RCC 7860 (cell line): ENCODE measurements at places on chromosomes 1 and 21.

DNA sequence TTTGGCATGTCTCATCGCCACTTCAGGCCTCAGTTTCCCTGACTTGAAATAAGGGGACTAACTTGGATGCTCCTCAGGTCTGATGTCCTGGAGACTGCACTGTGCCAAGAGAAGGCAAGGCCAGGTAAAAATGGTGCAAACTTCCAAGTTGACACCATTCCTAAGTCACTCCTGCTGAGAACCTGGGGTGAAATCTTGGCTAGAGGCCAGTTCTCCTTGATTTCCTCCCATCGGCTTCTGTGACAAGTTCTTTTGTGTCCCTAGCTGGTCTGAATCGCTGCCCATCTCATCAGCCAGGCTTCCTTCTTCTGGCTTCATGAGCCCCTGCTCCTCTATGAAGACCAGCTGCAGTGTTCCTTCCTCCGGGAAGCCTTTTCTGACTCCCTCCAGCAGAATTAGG is 48.6 kb upstream of the ID3 start:
- no peak for DNase-seq

DNA sequence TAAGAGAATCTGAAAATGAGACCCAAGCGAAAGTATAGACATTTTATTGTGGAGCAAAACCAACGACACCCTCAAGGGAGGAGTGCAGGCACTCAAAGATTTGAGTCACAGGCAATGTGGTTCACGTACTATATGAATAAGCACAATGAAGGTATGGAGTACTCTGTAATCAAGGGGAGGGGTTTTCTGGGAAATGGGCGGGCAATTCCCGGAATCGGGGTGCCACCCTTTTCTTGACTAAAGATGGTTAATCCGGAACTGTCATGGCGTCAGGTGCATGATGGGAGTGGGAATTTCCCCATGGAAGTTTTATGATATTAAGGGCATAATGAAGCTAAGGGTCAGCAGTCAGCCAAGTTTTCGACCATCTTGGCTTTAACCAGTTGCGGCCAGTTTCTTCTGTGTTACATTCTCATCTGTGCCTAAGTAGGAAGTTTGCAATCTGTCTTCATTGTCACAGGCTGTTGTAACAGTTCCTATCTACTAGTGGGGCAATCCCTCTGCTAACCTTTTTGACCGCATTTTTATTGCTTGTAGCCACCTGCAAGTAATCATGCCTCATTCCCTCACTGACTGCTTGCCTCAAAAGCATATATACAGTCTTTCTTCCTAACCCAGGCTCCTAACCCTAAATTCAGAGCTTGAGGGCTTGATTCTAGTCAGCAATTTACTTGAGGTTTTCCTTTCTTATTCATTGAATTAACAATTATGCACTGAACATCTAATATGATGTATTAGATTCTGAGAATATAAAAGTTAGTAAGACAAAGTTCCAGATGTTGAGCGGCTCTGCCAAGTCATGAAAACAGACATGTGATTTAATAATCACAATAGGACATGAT is 775 bp upstream of the AIM2 start:
- DNase-seq, result peak; percentile 37

GRCh38 chr1:235050911-235051360 is 77.7 kb downstream of the TOMM20 start:
- no peak for DNase-seq

DNA sequence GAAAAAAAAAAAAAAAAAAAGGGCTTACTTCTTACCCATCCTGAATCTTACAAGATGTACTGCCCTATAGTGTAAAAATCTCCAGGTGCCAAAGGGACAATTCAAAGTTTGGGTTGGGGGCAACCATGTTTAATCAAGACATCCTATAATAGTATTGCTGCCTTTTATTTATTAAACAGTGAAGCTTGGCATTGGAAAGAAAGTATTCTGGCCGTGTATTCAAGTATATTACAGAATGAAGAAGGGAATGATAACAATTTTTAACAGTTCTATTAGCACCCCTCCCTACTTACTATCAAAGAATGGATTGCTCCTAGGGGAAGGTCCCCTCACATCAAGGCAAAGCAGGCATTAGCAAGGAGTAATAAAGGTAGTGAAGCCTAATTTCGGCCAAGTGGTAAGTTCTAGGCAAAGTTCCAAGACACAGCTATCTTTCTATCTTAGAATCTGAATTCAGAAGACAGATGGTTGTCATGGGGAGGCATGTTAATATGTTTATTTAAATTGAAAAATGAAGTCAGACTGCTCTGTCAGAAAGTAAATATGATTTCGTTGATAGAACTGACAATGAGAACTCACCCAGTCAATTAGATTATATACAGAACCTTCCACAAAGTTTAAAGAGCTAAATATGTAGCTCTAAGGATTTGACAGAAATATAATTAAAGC is 24.6 kb downstream of the ST7L start:
- DNase-seq, result no peak

- no peak for DNase-seq
Observed at GRCh38 chr1:44696789-44697345, 22.4 kb downstream of the ARMH1 start.

- DNase-seq, result no peak
Observed at GRCh38 chr21:37593015-37593414, 226.4 kb downstream of the DYRK1A start.

DNA sequence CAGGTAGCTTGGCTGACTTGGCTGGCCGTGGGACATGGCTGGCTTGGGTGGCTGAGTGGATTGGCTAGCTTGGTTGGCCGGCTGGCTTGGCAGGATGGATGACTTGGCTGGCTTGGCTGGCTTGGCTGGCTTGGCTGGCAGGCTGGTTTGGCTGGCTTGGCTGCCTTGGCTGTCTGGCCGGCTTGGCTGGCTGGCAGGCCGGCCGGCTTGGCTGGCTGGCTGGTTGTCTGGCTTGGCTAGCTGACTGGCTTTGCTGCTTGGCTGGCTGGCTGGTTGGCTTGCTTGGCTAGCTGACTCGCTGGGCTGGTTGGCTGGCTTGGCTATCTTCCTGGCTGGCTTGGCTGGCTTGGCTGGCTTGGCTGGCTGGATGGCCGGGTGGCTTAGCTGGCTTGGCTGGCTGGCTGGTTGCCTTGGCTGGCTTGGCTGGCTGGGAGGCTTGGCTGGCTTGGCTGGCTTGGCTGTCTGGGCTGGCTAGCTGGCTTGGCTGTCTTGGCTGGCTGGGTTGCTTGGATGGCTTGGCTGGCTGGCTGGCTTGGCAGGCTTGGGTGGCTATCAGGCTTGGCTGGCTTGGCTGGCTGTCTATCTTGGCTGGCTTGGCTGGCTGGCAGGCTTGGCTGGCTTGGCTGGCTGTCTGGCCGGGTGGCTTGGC is 129.7 kb upstream of the FAM72C start:
- DNase-seq, result no peak

DNA sequence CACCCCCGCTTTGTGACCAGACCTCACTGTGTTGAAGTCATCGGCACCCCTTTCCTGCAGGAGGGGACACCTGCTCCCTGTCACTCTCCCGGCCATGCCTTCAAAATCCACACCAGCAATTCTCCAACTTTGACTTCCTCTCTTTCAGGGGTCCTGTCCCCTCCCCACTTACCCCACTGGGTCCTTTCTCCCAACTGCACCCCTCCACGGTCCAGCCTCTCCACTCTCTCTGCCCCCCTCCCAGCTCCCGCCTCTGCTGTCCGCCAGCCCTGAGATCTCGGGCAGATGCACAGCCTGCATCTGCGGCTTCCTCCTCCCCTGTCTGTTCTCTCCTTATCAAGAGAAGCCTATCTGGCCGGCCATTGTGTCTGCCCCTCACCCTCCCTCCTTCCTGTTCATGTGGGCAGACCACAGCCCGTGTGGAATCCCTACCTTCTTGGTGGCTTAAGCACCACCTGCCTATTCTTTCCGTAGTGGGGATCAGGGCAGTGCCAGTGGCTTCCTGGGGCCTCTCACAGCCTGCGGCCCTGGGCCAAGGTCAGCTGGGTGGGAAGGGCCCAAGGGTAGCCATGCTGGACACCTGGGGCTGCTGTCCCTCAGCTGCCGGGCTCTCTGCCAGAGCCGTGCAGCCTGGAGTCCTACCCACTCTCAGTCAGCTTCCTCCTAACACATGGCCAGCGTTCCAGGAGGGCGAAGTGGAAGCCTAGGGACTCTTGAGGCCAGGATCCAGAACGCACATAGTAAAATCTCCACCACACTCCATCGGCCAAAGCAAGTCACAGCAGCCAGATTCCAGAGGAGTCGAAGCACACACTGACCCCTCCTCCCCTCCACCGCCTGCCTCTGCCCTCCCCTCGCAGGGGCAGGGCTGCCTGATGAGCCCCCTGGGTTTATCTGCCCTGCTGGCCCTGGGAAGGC is 5.1 kb upstream of the HES4 start:
- peak; percentile 56 for DNase-seq

DNA sequence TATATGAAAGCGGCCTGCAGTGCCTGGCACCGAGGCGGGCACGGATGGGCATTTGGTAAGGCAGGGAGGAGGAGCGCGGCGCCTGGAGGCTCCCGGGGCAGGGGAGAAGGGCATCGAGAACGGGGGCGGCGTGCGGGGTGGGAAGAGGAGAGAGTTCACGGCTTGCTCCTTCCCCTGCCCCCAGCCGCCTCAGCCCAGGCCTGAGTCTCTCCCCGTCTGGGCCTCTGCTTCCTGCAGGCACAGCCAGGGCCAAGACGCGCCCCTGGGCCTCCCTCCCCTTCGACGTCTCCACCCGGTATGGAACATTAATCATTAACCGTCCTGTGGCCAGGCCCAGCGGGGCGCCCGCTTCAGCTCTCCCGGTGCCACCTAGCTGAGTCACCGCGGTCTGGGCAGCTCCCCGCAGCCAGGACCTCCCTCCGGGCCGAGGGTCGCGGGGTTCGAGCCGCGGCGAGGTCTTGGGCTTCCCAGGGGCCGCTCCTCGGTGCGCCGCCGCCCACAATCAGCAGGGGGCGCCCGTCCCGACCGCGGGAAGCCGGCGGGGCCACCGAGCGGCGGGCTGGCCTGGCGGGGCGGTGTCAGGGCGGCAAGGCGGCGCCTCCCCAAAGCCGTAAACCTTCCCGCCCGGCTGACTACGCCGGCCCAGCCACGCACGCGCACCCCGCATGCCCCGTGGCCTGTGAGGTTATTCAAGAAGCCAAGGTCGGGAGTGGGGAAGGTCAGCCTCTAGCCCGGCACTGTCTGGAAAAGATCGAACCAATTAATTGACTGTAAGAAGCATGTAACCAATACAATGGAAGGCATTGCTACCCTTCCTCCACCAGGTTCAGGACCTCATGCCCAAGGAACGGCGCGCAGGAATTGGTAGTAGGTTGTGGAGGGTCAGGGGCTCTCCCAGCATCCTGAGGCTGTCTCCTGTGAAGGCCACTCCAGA is 23.4 kb upstream of the RD3 start:
- DNase-seq, result peak; percentile 98

GRCh38 chr1:100485855-100486258 is 52.1 kb upstream of the GPR88 start:
- DNase-seq, result no peak

DNA sequence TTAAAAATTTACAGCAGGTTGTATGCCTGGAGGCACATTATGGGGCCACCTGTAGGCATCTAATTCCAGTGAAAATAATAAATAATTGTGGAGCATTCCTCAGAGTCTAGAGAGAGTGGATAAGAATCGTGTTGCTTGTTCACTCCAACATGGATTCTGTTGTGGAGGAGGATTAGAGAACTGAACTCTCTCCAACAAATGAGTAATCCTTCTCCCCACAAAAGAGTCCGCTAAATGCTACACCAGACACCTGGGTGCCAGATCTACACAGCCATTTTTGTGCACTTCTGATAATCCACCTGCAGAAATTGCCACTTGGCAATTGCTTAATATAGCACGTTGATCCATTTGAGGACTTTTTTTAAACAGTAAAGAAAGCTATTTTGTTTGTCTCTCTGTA is 113.7 kb upstream of the DPYD start:
- no peak for DNase-seq

DNA sequence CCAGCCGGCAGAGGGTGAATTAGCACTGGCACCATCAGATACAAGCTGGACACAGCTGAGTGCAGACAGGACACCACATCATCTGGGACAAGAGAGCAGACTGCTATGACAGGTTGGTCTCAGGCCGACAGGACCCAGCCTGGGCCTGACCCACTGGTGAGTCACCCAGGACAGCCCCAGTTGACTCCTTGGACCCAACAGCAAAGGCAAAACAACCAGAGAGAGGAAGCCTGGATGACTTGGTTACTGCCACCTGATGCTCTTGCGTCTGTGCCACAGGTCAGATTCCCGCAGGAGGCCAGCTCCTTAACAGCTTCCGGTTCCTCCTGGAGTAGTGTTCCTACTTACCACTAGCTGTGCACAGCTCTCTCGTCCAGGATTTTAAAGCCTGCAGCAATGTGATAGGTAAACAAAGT is 18.5 kb downstream of the CCN1 start:
- DNase-seq, result peak; percentile 100

- no peak for DNase-seq
Observed at GRCh38 chr1:36913484-36914060, 120.7 kb downstream of the GRIK3 start.

DNA sequence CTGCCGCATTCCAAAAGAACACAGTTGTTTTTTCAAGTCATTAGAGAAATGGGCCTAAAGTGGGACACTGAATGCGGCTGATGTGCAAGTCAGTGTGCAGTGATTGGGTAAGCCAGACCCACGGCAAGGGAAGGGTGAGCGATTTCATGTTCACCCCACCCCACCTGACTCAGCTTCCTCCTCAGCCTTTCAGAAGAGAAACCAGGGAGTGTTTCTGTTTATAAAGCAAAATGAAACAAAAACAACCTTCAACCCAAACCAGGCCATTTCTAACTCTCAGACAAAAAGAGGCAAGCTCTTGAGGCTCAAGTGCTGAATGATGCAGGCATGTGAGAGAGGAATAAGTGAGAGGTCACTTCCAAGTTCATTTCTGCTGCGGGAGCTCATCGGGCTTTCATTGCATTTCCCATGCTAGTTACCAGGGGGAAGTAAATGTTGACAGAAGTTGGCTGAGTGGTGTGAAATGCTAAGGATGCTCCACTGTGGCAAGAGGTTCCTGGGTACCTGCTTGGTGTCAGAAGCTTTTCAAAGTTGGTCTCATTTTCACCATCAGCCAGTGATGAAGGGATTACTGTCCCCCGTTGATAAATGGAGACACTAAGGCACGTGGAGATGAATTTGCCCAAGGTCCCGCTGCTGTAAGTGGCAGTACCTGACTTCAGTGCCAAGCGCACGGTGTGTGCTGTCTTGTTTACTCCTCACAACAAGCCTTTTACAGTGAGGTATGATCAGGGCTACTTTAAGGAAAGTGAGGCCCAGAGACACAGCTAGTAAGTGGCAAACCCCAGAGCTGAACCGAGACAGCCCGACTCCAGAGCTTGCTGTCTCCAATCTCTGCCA is 29.1 kb downstream of the STPG1 start:
- DNase-seq, result no peak

DNA sequence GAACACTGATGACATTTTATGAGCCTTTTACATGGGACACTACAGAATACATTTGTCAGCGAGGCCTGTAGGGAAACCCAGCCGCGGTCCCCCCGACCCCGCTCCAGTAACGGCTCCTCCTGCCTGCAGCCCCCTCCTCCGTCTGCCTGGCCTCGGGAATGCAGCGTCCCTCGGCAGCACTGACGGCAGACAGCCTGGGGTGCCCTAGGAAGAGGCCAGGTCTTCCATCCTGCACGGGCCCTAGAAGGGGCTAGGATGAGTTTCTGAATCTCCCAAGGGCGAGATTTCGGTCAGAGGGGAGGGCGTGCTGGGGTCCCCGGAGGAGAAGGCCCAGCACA is 8.4 kb downstream of the SAMD11 start:
- no peak for DNase-seq

- no peak for DNase-seq
Observed at GRCh38 chr1:20158358-20159070, 19.4 kb downstream of the PLA2G2F start.

GRCh38 chr21:33412832-33413519 is 9.8 kb downstream of the IFNGR2 start:
- peak; percentile 74 for DNase-seq
